Left colon (tissue), 2 donors: ENCODE measurements at places on chromosomes 11 and 22. TPM values are rescaled to one million over a fixed set of nuclear protein-coding genes. Genes with fewer than 3 reads are reported as not detected.

The SLC25A18 gene
- not detected for total RNA-seq

The HMOX1 gene
- 52.3 TPM for total RNA-seq

The CNIH2 gene
- 1.2 TPM for total RNA-seq

The XRRA1 gene
- 20.8 TPM for total RNA-seq

The SMIM38 gene
- total RNA-seq, result 0.22 TPM

The APOA1 gene
- total RNA-seq, result not detected

The DNAL4 gene
- total RNA-seq, result 14.4 TPM

The OR52I1 gene
- total RNA-seq, result not detected

The RHOD gene
- 9.7 TPM for total RNA-seq

The IL18 gene
- total RNA-seq, result 154 TPM

The MRPL17 gene
- total RNA-seq, result 24.7 TPM

The MRPL16 gene
- total RNA-seq, result 48.5 TPM

The MMP7 gene
- not detected for total RNA-seq

The DGCR6 gene
- total RNA-seq, result 2.3 TPM

The MS4A4A gene
- 7.6 TPM for total RNA-seq

The GGTLC3 gene
- total RNA-seq, result not detected

The LDLRAD3 gene
- total RNA-seq, result 2.3 TPM

The POU2AF3 gene
- 6.6 TPM for total RNA-seq

The FGF19 gene
- not detected for total RNA-seq

The MRGPRE gene
- total RNA-seq, result not detected

The PLAAT5 gene
- total RNA-seq, result 1.1 TPM

The DDI1 gene
- not detected for total RNA-seq

The KCNQ1OT1 gene
- 1.1 TPM for total RNA-seq

The NAV2 gene
- total RNA-seq, result 21.7 TPM

The DDX25 gene
- 0.27 TPM for total RNA-seq

The UBQLN3 gene
- total RNA-seq, result not detected

The RASSF10 gene
- total RNA-seq, result 1.0 TPM

The UCP3 gene
- total RNA-seq, result 1.1 TPM

The ESAM gene
- total RNA-seq, result 9.6 TPM

The TUG1 gene
- 67.4 TPM for total RNA-seq

The CD3E gene
- total RNA-seq, result 6.7 TPM

The EHF gene
- total RNA-seq, result 226 TPM

The TSSK2 gene
- total RNA-seq, result not detected

The OR4D9 gene
- total RNA-seq, result not detected

The MS4A6E gene
- total RNA-seq, result not detected

The APOL6 gene
- 34.0 TPM for total RNA-seq

The CELSR1 gene
- 1.8 TPM for total RNA-seq

The NAALAD2 gene
- 0.15 TPM for total RNA-seq

The SCGB1C1 gene
- total RNA-seq, result not detected

The ZC3H7B gene
- total RNA-seq, result 38.8 TPM

The DDTL gene
- total RNA-seq, result not detected

The LRP4 gene
- 6.7 TPM for total RNA-seq

The MMP1 gene
- total RNA-seq, result 0.75 TPM

The AP1B1 gene
- total RNA-seq, result 96.3 TPM

The VPREB1 gene
- total RNA-seq, result not detected

The NTM gene
- total RNA-seq, result 1.0 TPM

The OR51B2 gene
- total RNA-seq, result not detected
